GM18507 (cell line): ENCODE measurements at places on chromosomes 1 and 21.

- no peak for DNase-seq
These were observed 12.8 kb upstream of the LBR start for GRCh38 chr1:225440380-225441221.

DNA sequence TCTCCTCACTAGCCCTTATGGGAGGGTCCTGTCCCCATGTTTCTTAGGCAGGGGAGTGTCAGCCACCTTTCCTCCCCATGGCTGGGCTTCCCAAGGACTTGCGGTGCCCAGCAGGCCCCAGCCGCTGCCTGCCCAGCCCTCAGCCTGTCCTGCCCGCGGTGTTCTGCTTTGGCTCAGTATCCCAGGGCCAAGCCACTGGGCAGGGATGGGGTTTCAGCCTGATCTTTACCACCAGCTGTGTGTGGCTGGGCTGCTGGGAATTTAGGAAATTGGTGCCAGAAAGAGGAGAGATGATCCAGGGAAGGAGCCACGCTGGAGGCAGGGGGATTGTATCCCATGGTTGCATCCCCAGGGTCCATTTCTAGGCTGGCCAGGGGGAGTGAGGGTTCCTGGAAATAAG is 6.9 kb upstream of the IGFN1 start:
- no peak for DNase-seq

GRCh38 chr1:48591181-48591580 is 119.2 kb upstream of the SPATA6 start:
- no peak for DNase-seq

- DNase-seq: no peak
These were observed 7.1 kb downstream of the SMPDL3B start for GRCh38 chr1:27941671-27942540.

- no peak for DNase-seq
These were observed 17.2 kb downstream of the KCNN3 start for GRCh38 chr1:154852845-154853244.

- no peak for DNase-seq
These were observed 4.5 kb downstream of the PMVK start for GRCh38 chr1:154931940-154932487.

- no peak for DNase-seq
These were observed 1.1 kb upstream of the GUCA2A start for GRCh38 chr1:42165511-42166210.

DNA sequence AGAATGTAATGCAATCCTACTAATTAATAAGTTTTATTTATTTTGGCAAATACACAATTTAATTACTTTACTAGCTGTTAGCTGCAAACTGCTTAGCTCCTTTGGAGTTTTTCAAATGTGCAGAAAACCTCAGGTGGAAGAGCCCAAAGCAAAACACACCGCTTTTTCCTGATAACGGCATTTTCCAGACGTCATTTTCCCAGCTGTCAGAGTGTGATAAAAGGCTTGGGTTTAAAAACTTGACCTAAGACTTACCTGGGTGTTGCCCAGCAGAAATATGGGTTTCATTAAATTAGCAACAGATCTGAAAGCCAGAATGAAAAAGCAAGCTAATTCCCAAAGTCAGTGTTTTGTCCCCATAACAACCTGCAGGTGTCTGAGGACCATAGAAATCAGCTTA is 204.0 kb upstream of the HMCN1 start:
- DNase-seq: no peak

GRCh38 chr1:30765556-30766434 is 8.2 kb upstream of the LAPTM5 start:
- DNase-seq: no peak

GRCh38 chr1:160711276-160711601 is 383 bp downstream of the CD48 start:
- no peak for DNase-seq

DNA sequence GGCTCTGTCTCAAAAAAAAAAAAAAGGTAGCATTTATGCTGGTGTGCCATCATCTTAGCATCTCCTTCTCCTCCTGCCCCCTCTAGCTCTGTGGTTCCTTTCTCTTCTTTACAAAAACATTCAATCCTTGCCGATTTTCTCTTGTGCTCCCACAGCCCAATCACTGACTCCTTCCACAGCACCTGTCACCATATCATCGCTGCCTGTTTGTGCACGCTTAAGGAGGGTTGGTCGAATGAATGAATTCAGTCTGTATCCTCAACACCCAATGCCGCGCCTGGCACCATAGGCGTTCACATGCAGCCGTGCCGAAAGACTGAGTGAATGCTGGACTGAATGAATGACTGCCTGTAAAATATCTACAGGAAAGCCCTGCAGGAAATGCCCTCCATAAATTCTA is 7.9 kb downstream of the RNU5D-1 start:
- DNase-seq: no peak

- DNase-seq: no peak
These were observed 13.8 kb upstream of the RGS21 start for GRCh38 chr1:192303029-192303428.

DNA sequence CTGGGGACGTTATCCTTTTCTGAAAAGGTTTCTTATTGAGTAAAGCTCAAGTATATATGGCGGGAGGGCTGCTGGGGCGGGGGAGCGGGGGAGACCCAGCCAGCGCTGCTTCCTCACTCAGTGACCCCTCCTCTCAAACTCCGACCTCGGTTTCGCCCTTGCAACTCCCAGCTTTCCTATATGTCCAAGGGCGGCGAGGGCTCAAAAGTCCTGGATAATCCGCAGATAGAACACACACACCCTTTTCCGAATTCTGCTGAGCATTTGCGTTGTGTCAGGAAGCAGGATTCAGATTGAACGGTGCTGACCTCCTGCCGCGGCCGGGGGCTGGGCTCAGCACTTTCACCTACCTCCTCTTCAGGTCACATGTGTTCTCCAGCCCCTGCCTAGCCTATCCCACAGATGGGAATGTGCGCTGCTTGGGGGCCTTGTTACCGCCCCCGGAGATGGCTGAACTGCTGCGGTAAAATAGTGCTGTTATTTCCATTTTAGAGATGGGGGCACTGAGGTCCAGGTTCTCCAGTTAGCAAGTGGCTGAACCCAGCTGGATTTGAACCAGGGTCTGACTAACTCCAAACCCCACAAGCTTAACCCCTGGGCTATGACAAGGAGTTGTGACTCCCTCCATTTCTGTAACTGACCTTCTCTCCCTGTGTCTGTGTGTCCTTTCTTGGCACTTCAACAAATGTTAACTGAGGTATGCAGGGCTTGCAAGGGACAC is 795 bp upstream of the AHDC1 start:
- DNase-seq: no peak
